ENCODE measurements at places on chromosomes 3 and 15.

DNA sequence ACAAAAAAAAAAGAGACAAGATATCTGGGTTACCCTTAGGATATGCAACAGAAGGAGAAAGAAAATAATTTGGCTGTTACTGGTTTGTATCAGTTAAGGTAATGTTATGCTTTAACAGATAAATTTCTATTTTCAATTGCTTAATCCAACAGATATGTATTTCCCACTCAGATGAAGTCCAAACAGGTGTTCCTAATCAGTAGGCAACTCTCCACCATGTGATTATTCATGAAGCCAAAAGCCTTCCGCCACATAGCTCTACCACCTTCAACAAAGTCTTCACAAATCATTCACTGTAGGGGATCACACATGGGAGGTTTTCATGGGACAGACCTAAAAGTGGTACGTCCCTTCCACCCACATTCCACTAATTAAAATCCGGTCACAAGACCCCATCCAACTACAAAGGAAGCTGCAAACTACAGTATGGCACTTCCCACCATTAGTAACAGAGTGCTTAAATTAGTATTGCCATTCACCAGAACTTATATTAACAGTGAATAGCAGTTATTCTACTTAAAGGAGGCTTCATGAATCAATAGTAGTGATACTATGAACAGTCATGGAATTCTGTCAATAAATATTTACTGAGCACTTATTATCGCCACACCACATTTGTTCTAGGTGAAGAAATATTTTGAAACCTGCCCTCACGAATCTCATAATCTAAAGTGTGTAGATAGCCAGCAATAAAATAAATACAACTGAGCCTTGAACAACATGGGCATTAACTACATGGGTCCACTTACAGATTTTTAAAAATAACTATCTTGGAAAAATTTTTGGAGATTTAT lies 66.5 kb downstream of the SFMBT1 start:
- no peak for DNase-seq

GRCh38 chr3:13686367-13687160 lies 137.6 kb downstream of the FBLN2 start:
- DNase-seq, result no peak

DNA sequence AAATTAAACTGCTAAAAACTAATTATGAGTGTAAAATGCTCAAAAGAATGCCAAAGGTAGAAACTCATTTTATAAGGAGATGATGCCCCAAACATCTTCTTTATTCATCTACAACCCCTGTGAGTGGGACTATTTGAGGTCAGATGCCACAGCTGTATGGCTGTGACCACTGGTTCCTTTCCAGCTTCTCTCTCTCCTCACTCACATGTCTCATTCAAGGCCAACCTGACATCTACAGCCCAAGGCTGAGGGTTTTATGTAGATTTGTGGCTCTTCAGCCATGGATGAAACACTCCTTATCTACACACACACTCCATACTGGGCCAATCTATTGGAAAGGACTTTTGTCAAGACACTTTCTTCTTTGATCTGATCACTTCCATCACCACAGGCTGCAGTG lies 231.3 kb downstream of the KCNMB2 start:
- no peak for DNase-seq

GRCh38 chr15:32825219-32825618 lies 107.4 kb downstream of the GREM1 start:
- DNase-seq, result no peak

DNA sequence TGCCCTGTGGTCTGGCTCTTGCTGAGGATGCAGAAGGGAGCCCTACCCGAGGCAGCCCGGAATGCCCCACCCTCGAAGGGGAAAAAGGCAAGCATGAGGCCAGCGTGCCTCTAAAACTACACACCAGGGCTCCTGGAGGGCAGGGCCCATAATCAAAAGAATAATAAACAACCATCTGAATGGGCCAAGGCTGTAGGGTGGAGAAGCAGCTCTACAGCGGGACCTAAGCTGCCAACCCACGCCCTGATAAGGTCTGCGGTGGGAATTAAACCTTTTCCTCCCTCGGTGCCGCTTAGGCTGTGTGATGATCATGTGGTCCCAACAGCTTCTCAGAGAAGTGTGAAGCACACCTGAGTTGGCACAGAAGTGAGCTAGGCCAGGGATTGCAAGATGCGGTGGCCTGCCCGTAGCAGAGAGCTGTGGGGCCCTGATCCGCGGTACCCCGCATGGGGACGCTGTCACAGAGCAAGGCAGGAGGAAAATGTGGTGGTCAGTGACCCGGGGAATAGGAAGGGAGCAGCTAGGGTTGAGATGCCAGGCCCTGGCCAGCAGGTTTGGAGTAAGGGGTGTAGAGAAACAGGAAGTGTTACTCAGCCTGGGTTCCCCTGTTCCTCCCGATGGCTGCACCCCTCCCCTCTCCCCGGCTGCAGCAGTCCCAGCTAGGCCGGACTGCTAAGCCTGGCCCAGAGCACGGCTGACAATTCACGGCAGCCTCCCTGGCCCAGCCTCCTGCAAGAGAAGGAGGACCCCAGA lies 1.1 kb upstream of the C15orf62 start:
- DNase-seq, result no peak
